Epithelial cell of proximal tubule (primary cell): ENCODE measurements at places on chromosomes 6 and 20.

DNA sequence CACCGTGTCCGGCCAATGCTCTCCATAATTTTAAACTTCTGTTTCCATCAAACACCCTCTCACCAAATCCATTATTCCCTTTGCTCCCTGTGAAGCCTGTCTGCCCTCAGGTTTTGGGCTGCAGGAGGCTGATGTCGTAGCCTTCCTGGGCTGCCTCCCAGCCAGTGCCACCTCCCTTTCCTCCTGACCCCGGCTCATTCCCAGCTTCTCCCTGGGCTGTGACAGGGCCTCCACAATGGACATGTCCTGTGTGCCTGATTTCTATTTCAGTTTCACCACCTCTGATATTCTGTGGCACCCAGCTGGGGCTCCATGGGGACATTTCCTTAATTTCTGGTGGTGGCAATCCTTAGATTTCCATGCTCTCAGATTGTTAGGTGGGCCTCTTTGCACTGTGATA is 28.8 kb downstream of the IL20RA start:
- no peak for DNase-seq

GRCh38 chr20:17620371-17621228 is 50.7 kb downstream of the DSTN start:
- DNase-seq: no peak

DNA sequence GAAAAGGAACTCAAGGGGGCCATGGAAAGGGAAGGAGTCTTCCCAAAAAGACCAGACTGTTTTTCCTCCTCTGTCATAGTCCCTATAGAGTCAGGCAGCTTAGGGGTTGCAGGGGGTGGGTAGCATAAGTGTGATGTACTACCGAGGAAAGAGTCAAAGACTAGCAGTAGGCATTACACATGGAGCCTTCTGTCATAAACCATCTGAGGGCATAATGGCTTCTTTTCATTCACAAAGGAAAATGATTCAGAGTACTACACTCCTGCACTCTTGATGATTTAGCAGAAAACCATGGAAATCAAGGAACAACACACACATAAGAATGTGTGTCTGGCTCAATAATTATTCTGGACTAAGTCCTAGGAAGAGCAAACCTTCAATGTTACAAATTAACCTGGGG is 14.9 kb downstream of the PLN start:
- DNase-seq: peak; percentile 83

DNA sequence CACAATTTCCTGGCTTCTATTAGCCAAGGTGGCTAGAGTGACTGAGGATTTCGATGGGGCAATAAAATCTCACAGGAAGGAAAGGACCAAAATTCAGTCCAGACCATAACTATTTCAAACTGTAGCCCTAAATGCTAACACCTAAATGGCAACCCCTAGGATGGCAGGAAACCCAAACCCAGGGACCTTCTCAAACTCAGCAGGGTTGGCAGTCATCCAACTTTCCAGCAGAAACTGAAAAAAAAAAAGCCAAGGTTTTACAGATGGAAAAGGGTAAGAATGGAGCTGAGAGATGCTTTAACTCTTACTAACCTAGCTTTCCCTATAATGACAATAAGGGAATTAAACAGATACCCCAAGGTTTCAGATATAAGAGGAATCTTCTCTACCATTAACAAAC is 10.5 kb downstream of the IBTK start:
- no peak for DNase-seq

DNA sequence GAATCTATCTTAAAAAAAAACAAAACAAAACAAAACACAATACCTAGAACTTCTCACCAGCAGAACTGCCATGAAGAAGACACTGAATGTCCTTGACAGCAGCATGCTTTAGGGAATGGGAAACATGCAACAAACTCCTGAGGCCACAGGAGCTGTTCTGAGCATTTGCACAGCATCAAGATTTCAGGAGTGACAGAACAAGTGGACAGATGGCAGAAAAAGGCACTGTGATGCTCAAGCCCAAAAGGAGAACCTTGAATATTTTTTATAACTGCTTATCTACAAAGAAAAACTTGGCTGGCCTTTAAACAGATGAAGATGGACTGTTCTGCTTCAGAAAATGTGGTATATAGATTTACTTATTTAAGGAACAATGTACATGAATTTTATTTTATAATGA is 158.9 kb downstream of the RALGAPA2 start:
- DNase-seq: no peak

GRCh38 chr6:11835065-11835464 is 56.5 kb upstream of the ADTRP start:
- no peak for DNase-seq

DNA sequence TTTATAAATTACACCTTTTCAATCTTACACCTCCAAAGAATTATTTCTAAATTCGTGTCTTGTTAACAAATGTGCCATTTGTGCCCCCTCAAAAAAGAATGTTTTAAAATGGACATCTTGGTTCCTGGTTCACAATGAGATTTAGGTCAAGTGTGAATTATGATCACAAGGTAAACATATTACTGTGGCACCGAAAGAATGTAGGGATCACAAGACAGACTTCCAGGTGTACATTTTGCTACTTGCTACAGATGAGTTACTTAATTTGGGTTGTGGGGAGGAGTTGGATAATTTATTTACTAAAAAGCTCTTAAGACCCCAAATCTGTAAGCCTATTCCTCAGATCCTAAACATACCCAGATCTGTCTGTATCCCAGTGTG is 25.0 kb upstream of the ADTRP start:
- no peak for DNase-seq

- no peak for DNase-seq
Observed at GRCh38 chr6:82430611-82431010, 67.0 kb downstream of the TPBG start.

- DNase-seq: no peak
Observed at GRCh38 chr6:107917451-107918375, 40.3 kb downstream of the SEC63 start.

GRCh38 chr6:50829898-50830444 is 11.3 kb downstream of the TFAP2B start:
- DNase-seq: no peak

GRCh38 chr6:3284436-3284876 is 25.7 kb downstream of the PSMG4 start:
- DNase-seq: no peak

DNA sequence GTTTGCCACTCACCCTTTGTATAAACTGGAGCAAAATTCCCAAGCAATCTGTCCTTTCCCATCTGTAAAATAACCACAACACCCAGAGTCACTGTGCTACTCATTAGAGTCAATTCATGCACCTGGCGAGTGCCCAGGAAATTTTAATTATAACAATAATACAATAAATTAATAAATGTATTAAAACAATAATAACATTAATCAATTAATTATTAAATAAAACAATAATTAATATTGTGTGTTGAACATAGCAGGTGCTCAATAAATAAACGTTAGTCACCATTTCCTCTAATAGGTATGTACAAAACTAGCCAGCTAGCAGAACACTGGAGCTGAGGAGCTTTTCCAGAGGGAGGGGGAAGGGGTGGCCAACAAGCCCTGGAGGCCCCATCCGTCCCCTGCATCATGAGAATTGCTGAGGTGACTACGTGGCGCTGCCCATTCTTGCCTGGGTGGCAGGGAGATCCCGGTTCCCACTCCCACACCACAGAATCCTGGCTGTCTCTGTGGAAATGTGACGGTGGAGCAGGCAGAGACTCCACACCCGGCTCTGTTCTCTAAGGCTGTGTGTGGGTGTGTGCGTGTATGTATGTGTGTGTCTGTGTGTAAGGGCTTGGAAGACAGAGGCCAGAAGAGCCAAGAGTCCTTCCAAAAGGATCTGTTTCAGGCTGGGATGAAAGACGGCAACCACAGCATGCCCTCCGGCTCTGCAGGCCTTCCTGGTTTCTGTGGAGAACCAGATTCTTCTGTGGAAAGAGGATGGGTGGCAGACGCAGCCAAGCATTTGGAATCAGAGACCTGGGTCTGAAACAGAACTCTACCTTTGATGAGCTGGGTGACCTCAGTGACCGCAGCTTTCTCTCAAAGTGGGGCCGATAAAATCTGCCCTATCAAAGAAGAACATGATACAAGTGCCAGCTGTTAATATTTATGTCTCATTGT is 18.8 kb upstream of the EZR start:
- no peak for DNase-seq

GRCh38 chr20:53187392-53188068 is 215.4 kb downstream of the TSHZ2 start:
- DNase-seq: no peak

GRCh38 chr6:143746202-143747119 is 68.7 kb downstream of the PHACTR2 start:
- no peak for DNase-seq

DNA sequence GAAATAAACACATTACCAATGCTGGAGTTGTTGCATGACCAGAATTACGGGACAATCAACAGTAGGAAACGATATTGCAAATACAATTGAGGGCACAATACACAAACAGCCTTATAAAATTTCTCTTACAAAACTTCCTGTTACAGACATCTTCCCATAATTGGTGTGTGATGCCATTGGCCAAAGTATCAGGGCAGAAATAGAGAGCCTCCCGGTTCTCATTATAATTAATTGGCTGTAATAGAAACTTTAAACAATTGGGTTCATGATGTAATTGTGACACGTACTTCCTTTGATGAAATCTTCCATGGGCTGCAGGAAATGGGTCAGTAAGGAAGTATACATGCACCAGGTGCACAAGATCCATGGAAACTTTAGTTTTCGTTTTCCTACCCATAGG is 40.3 kb upstream of the RALGAPA2 start:
- DNase-seq: no peak

DNA sequence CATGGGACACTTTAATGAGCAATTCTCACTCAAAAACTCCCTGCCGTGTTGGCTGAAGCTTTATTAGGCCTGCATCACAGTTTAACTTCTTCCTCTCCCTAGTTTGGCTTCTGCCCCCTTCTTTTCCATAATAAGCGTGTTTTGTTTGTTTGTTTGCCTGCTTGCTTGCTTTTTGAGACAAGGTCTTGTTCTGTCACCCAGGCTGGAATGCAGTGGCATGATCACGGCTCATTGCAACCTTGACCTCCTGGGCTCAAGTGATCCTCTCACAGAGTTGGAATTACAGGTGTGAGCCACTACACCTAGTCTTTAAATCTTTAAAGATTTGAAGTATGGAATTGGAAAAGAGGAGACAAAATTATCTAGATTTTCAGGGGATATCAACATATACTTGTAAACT is 25.4 kb upstream of the DNAAF9 start:
- DNase-seq: no peak

- DNase-seq: no peak
Observed at GRCh38 chr6:109007521-109007920, 87.1 kb downstream of the SESN1 start.

DNA sequence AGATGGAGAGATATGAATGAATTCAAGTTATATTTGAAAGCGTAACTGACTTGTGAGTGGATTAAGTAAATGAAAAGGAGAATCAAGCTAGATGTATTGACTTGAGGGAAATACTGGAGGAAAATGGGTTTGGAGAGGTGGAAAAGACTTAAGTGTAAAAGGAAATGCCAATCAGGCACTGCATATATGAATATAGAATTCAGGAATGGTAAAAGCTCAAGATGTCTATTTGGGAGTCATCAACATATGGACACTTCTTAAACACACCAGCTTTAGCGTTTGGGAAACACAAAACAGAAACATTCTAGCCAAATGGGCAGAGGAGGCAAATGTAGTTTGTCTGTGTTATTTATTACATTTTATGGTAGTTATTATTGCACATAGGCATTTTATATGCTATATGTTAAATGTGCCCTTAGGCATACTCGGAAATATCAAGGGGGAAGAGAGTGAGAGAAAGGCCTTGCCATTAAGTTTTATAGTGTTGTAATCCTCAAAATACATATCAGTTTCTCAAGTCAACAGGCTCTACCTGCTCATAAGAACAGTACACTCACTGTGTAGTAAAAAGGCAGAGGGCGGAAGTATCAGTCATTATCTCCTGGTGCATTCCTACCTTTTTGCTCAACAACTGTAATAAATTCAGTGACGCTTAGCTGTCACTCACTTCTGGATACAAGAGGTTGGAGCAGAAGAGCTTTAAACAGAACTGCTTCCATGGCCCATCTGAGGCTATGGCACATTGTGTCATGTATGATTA is 33.7 kb upstream of the ME1 start:
- DNase-seq: no peak

- no peak for DNase-seq
Observed at GRCh38 chr6:53347250-53347920, 1.4 kb downstream of the ELOVL5 start.

DNA sequence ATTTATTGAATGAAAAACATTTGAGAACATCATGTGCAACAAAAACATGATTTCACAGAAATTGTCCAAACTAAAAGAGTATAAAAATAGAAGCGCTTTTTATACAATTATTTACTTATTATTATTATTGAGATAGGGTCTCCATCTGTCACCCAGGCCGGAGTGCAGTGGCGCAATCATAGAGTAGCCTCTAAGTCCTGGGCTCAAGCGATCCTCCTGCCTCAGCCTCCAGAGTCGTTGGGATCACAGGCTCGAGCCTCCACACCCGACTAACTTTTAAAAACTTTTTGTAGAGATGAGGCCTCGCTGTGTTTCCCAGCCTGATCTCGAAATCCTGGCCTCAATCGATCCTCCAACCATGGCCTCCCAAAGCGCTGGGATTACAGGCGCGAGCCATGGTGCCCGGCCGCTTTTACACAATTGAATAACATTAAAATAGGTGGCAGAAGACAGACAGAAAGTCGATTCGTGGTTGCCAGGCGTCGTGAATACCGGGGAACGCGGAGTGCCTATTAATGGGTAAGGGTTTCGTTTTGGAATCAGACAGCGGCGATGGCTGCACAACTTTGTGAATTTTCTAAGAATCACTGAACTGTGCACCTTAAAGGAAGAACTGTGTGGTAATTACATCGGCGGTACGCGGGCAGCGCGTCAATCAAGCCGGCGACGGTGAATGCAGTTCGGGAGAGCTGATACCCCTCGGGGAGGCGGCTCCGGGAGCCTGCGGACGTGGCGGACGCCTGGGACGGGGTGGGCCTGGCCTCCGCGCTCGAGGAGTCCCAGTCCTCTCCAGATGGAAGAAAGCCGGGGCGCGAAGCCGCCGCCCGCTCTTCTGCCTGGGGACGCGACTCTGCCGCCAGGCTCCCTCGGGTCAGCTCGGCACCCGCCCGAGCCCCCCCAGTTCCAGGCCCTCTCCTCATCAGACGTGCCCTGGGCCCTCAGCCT is 807 bp downstream of the TBC1D20 start:
- DNase-seq: no peak
